ENCODE measurements at places on chromosomes 13 and 19.

DNA sequence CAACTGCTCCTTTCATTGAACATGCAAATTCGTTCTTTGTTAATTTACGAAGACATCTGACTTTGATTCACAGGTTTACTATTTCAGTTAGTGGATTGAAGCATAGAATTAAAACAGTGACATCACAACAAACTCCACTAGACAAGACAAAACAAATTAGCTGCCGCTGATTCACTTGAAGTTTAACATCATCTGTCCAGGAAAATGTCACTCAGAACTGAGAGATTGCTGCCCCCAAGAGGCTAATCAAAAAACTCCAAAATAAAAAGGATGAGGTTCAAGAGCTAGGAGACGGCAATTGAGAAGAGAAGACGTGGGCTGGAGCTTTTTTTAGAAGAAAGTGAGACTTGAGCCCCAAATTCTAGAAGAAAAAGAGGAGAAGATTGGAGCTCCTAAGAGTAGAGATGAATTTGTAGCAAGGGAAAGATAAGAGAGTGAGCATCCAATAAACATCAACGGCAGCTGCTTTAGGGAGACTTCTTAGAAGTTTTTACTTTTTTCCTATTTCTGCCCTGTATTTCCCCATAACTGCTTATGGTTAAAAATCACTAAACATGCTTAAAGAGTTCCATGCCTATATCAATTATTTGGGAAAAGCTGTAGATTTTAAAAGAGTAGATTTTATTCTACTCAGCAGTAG is 40.8 kb upstream of the TPP2 start:
- DNase-seq = peak; percentile 39

GRCh38 chr19:15538774-15539173 is 30.4 kb downstream of the CYP4F22 start:
- DNase-seq = no peak

DNA sequence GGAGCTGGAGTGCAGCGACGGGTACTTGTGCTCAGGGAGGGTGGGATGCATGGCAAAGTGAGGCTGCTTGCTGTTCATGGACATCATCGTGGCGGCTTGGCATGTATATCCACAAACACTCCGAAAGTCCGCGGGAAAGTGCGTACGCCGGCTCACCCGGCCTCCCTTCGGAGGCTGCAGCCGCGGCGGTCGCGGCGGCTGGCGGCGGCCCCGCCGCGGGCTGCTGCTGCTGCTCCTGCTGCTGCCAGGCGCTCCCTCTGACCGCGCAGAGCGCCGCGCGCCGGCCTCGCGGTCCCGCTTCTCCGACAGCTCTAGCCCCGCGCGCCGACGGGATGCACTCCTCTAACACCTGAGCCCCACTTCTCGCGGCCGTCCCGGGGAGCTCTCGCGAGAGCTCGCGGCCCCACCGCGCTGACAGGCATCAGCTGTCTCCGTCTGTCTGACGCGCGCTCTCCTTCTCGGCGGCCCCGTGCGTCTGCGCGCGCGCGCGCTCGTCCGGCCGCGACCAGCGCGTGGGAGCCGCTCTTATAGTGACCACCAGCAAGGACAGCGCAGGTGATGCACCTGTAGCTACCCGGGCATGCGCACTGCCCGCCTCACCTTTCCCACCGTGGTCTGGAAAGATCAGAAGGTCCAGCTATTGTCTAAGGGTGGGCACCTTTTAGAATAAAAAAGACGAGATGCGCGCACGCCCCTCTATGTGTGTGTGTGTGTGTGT is at the start of gene POU4F1:
POU4F1 (minus strand) TSS at position 313 of the 718 bp plus-strand sequence; CDS start at position 87, 226 bp downstream.
- DNase-seq = peak; percentile 93

GRCh38 chr19:44696939-44697669 is 1.8 kb upstream of the CEACAM16 start:
- no peak for DNase-seq

GRCh38 chr13:45068036-45069001 is 52.0 kb upstream of the GTF2F2 start:
- no peak for DNase-seq

DNA sequence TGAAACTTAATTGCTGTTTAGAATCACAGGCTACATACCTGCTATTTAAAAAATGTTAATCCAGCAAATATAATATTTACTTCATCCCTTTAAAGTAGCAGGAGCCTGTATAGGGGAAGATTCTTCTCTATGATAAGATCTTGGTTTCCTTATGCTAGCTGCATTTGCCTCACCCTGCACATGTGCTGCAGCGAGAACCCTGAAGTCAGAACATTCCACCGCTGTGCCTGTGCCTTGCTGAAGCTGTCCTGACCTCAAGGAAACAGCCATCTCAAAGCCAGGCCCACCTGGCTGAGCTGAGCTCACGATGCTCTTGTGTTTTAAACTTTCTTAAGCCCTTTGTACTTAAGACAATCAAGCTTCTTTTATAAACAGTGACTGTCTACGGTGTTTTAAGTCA is 355.0 kb upstream of the PCDH20 start:
- DNase-seq = peak; percentile 42

GRCh38 chr19:19475015-19475765 is 40.2 kb downstream of the TSSK6 start:
- DNase-seq = peak; percentile 49

DNA sequence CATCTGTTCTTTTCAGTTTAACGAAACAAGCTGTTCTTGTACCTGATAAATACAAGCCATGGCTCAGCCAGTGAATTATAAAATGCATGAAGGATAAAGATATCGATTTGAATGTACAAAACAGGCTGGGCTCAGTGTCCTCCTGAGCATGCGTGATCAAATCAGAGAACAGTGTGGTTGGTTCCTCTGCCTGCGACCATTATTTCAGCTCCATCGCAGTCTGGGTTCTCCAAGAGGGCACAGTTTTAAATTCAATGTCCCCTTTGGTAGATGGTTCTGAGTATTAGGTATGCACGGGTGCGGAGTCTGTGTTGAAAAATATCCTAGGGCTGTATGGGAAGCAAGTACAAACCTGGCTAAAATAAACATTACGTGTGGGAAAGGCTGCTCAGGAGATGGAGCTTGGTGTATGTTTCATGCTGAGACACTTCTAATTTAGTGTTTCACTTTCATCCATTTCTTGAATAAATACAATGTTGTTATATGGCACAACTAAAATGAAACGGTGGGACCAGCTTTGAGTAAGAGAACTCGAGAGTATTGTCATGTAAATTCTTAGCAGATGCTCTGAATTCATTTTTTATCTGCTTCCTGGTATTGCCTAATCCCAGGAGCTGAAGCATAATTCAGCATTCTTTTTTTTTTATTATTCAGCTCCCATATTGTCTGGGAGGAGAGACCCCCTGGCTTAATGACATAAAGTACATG is 458.7 kb downstream of the MYO16 start:
- no peak for DNase-seq

DNA sequence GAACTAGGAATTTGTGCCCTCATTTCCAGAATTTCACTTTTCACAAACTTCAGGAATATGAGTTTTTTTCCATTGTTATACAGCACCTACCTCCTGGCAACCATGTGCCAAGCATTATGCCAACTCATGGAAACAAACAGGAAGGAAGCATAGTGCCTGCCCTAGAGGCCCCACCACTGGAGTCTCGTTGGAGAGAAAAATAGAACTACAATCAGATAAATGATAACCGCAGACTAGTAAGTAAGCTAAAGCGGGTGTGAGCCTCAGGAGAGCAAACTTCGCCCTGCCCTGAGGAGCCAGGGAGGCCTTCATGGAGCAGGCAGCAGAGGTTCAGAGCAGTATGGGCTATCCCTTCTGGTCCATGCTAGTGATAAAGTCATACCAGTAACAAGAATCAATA is 75.9 kb downstream of the FRY start:
- DNase-seq = no peak

GRCh38 chr13:94318418-94318817 is 161.1 kb downstream of the DCT start:
- DNase-seq = no peak

- DNase-seq = no peak
Observed at GRCh38 chr13:31963631-31964030, 67.9 kb upstream of the FRY start.

DNA sequence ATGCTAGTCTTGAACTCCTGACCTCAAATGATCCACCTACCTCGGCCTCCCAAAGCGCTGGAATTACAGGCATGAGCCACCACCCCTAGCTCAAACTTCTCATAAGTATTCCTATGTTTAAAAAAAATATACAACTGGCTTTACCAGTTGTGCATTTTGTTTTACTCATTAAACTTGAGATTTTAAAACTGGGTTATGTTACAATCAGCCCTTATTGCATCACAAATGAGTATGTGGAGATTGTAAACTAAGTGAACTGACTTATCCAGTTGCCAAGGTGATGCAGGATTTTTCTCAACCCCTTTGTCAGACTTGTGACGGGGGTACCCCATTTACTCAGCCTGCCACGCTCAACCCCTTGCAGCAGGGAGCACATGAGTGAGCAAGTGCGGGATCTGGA is 14.4 kb upstream of the GTF2F2 start:
- no peak for DNase-seq

GRCh38 chr13:110589793-110590390 is 25.5 kb upstream of the NAXD start:
- DNase-seq = no peak

DNA sequence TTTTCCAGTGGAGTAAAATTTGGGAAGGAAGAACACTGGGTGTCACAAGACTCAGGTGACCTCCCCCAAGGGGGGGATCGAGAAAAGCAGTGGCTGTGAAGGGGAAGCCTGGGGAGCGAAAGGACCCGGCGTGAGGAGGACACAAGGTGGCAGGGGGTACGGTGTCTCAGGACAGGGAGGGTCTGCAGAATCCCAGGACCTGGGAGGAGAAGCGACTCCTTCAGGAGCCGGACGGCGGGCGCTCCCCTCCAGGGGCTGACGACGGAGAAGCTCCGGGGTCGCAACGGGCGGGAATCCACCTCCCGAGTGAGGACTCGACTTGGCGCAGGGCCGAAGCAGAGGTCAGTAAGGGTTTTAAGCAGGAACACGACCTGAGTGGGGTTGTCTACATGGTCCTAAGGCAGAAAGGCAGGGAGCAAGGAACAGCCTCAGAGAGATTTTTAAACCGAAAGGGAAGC is 529 bp downstream of the ZNF836 start:
- DNase-seq = peak; percentile 57

DNA sequence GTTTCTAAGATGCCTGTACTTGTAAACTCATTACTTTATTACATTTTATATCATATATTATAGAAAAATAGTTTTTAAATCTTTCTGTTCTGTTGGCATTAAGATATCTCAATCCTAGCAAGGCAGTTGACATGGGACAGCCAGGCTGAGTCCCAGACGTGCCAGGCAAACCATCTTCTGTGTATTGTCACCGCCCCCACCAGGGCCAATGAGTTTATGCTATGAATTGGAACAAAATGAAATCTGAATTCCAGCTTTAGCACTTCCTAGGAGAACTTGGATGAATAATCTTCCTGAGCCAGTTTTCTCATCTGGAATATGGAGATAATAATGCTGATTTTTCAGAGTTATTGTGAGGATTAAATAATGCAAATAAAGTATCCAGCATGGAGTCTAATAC is 79.9 kb upstream of the GSX1 start:
- no peak for DNase-seq

DNA sequence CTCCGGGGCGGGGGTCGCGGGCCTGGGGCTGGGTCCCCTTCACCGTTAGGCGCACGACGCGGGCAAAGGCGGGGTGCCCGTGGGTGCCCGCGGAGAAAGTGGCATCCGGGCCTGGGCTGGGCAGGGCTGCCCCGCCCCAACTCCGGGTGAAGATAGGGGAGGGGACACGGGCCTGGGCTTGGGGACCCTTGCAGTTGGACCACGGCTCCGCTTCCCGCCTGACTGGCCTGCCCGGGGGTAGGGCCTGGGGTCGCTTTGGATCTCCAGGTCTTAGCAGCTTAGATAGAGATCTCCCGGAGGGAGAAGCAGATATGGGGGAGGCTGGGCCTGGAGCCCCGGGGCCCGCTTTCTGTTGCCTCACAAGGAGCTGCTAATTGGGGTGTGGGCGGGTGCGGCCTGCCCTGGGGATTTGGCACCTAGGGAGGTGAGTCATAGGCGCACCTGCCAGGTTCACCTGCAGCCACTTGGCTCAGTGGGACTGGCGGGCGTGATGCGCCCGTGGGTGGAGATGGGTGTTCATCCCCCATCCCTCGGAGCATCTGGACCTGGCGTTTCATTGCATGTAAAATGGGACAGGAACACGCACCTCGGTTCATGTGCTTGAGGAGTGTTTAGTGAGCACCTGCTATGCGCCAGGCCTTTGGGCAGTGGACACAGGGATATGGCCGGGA is 585 bp downstream of the MAP1S start:
- peak; percentile 37 for DNase-seq

DNA sequence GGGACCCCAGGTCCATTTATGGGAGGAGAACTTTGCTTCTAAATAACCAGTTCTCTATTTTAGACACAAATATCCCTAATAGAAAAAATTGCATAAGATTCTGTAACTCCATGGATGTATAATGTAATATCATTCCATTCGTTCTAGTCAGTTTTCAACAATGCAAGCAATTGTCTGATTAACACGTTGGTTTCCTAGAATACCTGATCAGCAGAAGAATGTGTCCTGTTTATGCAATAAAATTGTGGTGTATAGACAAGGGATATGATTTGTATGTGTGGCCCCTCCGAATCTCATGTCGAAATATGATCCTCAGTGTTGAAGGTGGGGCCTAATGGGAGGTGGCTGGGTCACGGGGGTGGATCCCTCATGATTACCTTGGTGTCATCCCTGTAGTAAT is 62.1 kb downstream of the RUBCNL start:
- DNase-seq = no peak

DNA sequence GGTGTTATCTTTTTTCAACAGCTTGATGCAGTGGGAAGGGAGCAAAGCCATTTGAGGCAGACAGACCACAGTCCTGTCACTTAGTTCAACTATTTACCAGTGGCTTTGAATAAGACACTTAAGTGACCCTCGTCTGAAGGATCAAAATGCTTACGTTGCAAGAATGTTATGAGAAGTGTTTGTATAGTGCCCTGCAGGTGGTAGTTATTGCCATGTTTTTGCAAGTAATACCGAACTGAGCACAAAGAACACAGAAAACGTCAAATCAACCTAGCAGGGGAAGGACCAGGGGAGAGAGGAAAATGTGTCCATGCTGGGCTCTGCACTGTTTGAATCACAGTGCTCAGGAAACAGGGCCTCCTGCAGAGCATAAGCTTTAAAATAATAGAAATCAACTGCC is 2.8 kb downstream of the SOHLH2 start:
- no peak for DNase-seq

- DNase-seq = no peak
Observed at GRCh38 chr19:28313633-28314032, 899.3 kb downstream of the UQCRFS1 start.

DNA sequence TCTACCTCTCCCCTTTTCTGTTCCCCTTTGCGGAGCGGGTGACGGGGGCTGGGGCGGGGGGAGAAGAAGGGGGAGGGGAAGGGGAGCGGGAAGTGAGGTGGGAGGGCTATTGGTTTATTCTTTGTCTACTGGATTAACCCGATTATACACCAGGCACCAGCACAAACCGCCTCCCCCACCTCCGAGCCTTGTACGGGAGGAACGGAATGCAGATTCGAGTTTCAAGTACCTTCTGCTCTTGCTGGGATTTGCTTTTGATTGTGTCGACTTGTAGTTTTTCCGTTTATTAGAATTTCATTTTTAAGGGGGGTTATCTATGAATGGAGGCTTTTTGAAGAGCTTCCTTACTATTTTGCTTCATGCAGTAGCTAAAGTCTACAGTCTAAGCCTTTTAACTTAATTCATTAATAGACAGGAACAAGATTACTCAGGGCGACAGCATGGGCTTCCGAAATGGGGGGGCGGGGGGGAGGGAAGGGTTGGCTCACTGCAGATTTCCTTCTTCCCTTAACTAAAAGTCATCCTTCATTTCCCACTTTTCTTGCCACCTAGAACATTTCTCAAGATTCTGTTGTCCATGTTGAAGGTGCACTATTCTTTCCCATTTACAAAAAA is 937 bp upstream of the SPRY2 start:
- DNase-seq = peak; percentile 89
